ENCODE measurements at places on chromosomes 11 and 22. TPM values are rescaled to one million over a fixed set of nuclear protein-coding genes. Genes with fewer than 3 reads are reported as not detected.

DNA sequence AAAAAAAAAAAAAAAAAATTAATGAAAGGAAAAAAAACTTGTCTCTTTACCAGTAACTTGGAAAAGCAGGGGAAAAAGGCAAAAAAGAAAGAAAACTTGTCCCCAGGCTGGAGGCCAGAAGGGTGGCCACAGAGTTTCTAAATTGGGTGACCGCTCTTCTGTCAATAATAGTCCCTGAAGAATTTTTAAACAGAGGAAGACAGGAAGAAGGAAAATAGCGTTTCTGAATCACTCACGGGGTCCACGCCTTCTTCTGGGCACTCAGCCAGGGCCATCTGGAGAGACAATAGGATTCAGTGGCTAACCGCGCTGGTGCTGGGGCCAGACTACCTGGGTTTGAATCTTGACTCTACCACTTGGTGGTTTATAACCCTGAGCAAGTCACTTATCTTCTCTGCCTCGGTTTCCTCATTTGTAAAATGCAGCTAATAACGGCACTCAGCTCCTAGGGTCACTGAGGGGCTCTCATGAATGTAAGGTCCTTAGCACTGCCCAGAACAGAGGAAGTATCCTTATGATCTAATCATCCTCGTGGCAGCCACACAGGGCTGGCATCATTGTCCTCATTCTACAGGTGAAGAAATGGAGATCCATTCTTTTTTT is 7.0 kb downstream of the C11orf86 start:
- DNase-seq: peak; percentile 63

Gene TXNRD2
- 48.9 TPM for total RNA-seq

- no peak for DNase-seq
Observed at GRCh38 chr22:17792854-17793434, 18.7 kb upstream of the BID start.

DNA sequence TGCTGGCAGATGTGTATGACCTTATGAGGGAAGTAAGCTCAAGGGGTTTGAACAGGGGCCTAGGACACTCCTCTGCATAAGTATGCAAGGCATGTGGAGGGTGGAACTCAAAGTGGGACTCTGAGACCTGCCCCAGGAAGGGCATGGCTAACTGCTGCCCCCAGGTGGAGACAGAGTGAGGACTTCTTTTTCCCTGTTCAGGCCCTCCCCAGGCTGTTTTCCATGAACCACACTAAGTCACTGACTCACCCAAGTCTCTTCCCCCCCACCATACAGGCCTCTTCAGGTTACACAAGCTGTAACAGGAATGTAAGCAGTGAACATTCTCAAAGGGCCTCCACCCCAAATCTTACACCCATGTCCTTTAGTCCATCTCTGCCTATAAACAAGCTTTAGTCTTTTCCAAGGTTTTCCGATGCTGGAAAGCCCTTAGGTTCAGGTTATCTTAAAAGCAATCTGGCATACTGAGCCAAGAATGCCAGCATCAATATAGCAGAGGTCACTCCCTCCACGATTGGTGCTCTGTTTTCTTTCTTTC is 13.1 kb downstream of the EEF1G start:
- peak; percentile 92 for DNase-seq

GRCh38 chr22:37032535-37033460 is 13.3 kb downstream of the MPST start:
- peak; percentile 59 for DNase-seq

Gene CHST1
- total RNA-seq: 4.9 TPM

- DNase-seq: no peak
Observed at GRCh38 chr22:48895831-48896765, 931.6 kb downstream of the BRD1 start.

Gene PARVG
- 9.7 TPM for total RNA-seq

DNA sequence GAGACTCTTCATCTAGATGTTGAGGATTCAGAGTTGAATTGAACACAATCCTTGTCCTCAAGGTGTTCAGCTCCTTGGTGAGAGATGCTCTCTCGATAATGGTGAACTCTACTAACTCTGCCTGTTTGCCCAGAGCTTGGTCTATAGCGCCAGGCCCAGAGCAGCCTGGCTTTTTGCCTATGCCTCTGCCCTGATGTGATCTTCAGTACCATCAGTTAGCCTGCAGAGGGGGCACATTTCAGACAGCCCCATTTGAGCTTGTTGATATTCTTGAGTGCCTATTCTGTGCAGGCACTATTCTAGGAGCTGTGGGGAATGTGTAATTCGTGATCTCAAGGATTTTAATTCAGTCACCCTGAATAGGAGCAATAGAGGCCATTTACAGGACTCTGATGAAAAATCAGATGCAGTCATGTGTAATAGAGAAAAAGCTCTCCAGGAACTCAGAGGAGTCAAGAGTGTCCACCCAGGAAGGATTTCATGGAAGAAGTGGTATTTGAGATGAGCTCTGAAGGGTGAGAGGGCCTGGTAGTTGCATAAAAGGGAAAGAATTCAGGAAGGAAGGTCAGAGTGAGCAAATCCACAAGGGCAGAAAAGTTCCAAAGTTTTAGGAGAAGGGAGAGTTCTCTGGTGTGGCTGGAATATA is 19.3 kb downstream of the GTPBP1 start:
- DNase-seq: no peak

DNA sequence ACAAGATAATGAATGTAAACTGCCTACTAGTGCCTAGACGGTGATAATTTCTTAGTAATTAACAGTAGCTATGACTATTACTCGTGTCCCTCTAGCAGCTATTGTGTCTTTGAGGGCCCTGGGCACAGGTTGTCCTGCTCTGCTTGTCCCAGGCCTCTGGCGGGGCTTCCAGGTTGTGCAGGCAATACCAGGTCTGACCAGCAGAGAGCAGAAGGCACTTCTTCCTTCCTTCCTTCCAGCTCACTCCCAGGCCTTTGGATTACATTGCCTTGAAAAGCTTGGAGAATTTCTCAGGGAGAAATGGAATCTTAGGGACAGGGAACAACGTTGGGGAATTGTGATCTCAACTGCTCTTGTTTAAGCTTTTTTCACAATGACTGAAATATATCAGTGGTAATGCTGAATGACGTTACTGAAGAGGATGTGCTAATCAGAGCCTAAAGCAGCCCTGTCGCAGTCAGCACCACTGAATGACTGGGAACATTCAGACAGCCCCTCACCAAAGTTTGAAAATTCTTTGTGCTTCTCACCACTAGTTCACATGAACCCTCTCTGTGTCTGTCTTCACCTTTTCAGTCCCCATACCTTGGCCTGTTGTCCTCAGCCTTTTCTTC is 8.4 kb upstream of the CCKBR start:
- peak; percentile 62 for DNase-seq

Gene HORMAD2
- total RNA-seq: not detected

Gene OR52I1
- not detected for total RNA-seq

DNA sequence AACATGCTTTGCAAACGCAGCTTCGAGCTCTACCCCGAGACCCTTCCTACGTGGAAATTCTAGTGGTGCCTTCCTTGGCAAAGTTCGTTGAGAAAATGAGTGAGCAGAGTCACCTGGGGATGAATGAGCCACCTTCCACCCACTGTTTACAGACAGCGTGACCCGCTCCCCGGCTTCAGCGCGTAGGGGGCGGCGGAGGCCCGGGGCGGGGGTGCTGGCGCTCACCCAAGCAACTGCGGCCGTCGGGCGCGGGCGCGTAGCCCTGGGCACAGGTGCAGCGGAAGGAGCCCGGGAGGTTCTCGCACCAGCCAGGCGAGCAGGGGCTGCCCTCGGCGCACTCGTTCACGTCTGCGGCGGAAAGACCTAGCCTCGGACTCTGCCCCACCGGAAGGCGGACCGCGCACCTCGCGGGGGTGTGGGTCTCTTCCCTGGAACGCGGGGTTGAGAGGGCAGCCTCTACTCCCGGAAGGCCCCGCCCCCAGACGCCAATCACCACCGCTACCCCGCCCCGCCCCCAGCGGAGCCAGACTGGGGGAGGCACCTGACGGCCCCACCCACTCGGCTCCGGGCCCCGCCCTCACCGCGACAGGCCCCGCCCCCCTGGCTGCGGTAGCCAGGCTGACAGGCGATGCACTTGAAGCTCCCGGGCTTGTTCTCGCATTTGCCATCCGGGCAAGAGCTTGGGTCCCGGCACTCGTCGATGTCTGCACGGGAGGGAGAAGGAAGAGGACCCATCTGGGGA is 11.8 kb downstream of the LTBP3 start:
- peak; percentile 72 for DNase-seq

Gene MISFA
- 5.6 TPM for total RNA-seq

- no peak for DNase-seq
Observed at GRCh38 chr22:23068832-23069385, 1.4 kb upstream of the GNAZ start.

DNA sequence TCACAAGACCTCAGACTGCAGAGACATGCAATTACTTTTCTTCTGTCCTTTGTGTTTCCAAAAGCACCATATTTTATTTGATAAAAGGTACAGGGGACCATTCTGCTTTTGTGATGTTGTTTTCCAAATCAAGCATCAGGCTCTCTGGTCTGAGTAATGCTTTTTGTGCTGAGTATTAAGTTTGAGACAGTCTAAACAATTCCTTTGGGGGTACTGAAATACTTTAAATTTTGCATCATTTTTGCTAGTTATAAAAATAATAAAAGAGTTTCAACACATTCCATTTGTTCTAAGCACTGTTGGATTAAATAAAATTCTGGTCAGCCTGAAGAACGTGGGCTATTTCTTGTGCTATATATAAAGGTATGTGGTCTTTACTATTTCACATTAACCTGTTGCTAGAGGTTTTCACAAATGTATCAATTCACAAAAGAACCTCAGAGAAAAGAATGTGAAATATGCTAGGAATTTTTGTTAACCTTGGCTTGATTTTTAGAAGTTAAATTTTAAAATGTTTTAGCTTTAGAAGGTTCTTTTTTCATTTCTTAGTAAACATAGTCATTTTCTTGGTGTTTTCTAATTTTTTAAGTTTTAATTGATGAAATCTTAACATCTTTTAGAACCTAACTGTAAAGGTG is 61.6 kb downstream of the C22orf31 start:
- DNase-seq: no peak

GRCh38 chr11:62646825-62647608 is 604 bp upstream of the GANAB start:
- no peak for DNase-seq

DNA sequence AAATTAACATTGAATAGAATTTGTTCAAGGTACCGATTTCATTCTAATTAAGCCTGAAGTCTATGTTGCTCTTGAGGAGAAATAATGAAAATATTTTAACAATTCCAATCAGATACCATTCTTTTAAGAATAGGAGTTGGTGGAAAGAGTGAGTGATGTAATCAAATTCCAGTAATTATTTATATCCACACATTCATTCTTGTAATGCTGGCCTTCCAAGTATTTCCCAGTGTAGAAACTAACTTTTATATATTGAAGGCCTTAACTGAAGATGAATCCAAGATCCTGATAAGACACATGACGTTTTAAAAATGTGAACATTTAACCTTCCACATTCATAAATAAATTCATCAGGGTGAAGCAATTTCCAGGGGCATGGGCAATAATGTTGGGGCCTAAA is 36.6 kb upstream of the PAX6 start:
- no peak for DNase-seq

- no peak for DNase-seq
Observed at GRCh38 chr11:124867700-124868099, 2.5 kb downstream of the ROBO3 start.

Gene NXPE1
- total RNA-seq: not detected

- DNase-seq: peak; percentile 18
Observed at GRCh38 chr11:131195661-131196517, 174.5 kb upstream of the NTM start.

DNA sequence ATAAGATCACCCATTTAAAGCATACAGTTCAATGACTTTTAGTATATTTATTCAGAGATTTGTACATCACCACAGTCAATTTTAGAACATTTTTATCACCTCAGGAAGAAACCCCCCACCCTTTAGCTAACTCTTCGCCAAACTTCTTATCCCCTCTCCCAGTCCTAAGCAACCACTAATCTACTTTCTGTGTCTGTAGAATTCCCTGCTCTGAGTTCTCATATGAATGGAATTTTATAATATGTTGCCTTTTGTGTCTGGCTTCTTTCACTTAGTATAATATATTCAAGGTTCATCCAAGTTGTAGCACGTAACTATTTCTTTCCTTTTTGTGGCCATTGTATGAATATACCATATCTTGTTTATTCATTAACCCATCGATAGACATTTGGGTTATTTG is 3.6 kb downstream of the ANKRD13D start:
- DNase-seq: no peak

Gene PDGFB
- 4.7 TPM for total RNA-seq

Gene ZNF202
- total RNA-seq: 7.9 TPM

Gene DLG2
- total RNA-seq: 30.2 TPM

DNA sequence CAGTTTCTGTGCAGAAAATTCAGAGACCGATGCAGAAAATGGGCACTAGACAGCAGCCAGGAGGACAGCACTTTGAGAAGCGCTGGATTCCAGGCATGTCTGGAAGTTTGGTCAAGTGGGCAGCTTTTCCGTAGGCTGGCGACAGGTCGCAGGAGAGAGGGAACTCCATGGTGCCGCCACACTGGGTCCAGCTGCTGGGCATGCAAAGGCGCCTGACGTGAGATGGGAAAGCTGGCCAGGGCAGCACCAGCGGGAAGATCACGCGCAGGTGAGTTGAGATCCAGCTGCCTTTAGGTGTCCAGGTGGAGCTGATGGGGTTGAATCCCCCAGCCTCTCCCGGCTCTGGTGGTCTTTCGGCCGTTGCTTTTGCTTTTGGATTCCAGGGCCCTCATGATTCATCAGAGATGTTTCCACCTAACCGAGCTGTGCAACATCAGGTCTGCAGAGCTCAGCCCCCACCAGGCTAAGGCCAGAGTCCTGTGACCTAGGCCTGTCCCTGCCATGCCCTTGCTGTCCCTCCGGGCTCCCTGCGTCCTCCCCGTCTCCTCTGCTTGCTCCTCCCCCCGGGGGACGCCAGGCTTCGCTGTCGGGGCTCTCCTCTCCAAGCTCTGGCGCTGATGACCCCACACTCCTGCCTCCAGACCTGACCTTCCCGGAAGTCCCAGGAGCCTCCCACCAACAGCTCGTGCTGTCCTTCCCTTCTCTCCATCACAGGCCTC is 1001.7 kb downstream of the BRD1 start:
- no peak for DNase-seq

Gene SLC37A2
- 4.1 TPM for total RNA-seq

GRCh38 chr11:44372989-44373388 is 63.0 kb upstream of the ALX4 start:
- no peak for DNase-seq

Gene SERHL2
- 9.9 TPM for total RNA-seq

DNA sequence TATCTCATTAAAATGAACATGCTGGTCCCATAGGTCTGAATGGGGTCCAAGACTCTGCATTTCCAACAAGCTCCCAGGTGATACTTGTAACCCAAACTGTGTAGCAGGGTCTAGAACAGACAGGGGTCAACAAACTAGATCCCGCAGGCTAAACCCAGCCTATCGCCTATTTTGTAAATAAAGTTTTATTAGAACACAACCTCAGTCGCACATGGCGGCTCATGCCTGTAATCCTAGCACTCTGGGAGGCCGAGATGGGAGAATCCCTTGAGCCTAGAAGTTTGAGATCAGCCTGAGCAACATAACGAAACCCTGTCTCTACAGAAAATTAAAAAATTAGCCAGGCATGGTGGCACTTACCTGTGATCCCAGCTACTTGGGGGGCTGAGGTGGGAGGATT is 42.3 kb upstream of the HMGXB4 start:
- no peak for DNase-seq
